ENCODE measurements at places on chromosomes 4 and X.

DNA sequence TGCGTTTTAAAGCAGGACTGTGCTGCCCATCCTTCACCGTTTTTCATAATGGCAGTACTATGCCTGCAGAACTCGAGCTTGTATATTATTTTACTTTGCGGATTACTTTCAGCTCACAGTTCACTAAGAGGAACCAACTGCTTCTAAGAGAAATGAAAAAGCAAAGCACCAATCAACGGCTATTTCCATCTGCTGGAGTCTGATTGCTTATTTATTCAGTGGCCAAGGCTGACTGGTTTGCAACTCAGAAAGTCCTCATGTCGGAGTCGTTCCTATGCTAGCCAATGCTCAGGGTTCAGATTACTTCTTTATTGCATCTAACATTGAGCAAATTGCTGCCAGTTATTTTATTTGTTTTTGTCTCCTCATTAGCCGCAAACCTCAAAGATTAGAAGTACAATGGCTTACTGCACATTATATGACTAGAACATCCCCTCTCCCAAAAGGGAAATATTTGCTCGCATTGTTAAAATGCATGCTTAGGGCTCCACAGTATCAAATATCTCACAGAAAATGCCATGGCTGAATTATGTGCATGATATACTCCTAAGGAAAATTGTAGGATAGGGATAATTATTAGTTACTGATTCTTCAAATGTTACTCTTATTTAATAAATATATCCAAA is 1628.2 kb upstream of the ADGRL3 start:
- no peak overlapping the region for H3K27ac ChIP-seq
- no peaks in the 10 kb centered on the region for H3K27me3 ChIP-seq
- ATAC-seq, result no peak
- H3K36me3 ChIP-seq, result no peaks in the 10 kb centered on the region
- H3K4me3 ChIP-seq, result no peak overlapping the region
- no peaks in the 10 kb centered on the region for H3K4me1 ChIP-seq

GRCh38 chr4:108181704-108182103 is 13.0 kb upstream of the LEF1 start:
- H3K4me1 ChIP-seq, result no peaks in the 10 kb centered on the region
- no peak overlapping the region for H3K4me3 ChIP-seq
- H3K27me3 ChIP-seq, result peaks cover 29% of the 10 kb centered on the region
- no peaks in the 10 kb centered on the region for H3K36me3 ChIP-seq

DNA sequence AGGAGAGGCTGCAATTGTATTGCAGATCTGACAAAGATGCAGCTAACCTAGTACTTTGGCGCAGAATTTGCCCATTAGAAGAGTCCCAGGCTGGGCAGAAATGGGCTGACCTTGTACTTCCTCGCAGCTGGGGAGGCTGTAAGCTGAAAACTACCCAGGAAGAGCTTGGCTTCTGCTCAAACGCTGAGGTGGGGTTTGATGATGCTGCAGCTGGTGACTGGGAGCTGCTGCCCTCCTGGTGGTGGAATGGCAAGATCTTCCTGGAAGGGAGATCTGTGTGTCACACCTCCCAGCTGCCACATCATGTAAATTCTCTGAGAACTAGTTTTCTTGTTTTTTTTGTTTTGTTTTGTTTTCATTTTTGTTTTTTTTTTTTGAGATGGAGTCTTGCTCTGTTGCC is 17.4 kb downstream of the CCNG2 start:
- no peak overlapping the region for H3K4me3 ChIP-seq
- peak overlapping the region; percentile 67 for H3K27ac ChIP-seq
- no peaks in the 10 kb centered on the region for H3K27me3 ChIP-seq
- H3K36me3 ChIP-seq, result peaks cover 21% of the 10 kb centered on the region
- no peak for ATAC-seq
- peaks cover 5% of the 10 kb centered on the region for H3K4me1 ChIP-seq

DNA sequence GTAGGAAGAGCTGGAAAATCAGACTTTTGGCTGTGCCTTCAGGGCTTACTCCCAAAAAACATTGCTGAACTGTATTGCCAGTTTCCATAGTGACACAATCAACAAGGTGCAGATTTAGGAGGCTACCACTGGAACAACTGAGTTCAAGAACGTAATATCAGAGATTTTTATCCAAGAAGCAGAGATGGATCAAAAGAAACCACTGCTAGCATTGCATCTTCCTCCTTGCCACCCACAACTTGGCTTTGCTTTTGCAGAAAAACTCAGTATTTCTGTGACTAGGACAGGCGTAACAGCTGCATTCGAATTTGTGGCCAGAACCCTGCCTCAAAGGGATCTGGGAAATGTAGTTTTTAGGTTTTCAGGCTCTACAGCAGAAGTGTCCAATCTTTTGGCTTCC is 27.8 kb upstream of the WDFY3 start:
- no peak overlapping the region for H3K27ac ChIP-seq
- ATAC-seq, result no peak
- no peaks in the 10 kb centered on the region for H3K36me3 ChIP-seq
- H3K27me3 ChIP-seq, result peaks cover 19% of the 10 kb centered on the region
- H3K4me1 ChIP-seq, result no peaks in the 10 kb centered on the region
